ENCODE measurements at places on chromosomes 7 and 10.

- DNase-seq: no peak
Observed at GRCh38 chr7:130921391-130922180, 187.6 kb upstream of the KLF14 start.

- DNase-seq: peak; percentile 83
Observed at GRCh38 chr10:72274730-72275350, 1.1 kb downstream of the DDIT4 start.

GRCh38 chr10:31698181-31698830 is 230.3 kb downstream of the ARHGAP12 start:
- no peak for DNase-seq

- DNase-seq: no peak
Observed at GRCh38 chr7:86190351-86190750, 453.4 kb upstream of the GRM3 start.

- DNase-seq: no peak
Observed at GRCh38 chr7:151404216-151405011, 5.4 kb downstream of the WDR86 start.

GRCh38 chr7:157077021-157077420 is 61.7 kb upstream of the UBE3C start:
- DNase-seq: no peak

DNA sequence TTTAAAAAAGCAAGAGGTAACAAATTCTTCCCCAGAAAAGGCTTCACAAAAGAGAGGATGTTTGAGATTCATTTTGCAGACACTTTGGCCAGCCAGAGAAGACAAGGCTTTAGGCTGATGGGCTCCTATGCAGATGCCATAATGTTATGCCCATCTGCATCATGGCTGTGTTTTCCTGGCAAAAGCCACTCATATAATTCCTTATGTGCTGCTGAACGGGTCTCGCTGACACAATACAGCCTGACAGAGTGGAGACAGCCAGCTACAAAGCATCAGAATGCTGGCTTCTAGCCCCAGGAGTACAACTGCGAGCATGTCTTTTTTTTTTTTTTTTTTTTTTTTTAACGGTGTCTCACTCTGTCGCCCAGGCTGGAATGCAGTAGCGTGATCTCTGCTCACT is 1157.4 kb upstream of the AUTS2 start:
- no peak for DNase-seq

DNA sequence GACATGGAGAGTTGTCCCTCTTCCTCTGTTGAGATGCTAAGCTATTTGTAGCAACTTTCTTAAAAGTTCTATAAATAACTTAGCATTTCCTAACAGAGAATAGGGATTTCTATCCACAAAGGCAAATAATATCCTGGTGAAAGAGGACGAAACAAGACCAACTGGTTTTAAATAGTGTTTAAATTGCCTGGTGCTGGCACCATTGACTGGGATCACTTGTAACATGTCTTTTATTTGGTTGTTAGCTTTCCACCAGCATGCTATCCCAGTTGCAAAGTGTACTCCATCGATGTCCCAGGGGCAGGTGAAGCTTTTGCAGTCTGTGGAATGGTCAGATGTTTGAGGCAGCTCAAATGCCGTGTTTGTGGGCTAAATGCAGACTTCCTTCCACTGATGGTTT is 3.7 kb downstream of the SUFU start:
- no peak for DNase-seq
